ENCODE measurements at places on chromosomes 5 and 9. TPM values are rescaled to one million over a fixed set of nuclear protein-coding genes. Genes with fewer than 3 reads are reported as not detected.

GRCh38 chr5:5887833-5888232, 465.4 kb downstream of the ICE1 start:
- H3K4me3 ChIP-seq, result no peak overlapping the region
- H3K4me1 ChIP-seq, result no peaks in the 10 kb centered on the region
- H3K36me3 ChIP-seq, result no peaks in the 10 kb centered on the region
- H3K27ac ChIP-seq, result no peak overlapping the region

- peaks cover 34% of the 10 kb centered on the region for H3K4me1 ChIP-seq
- no peaks in the 10 kb centered on the region for H3K27me3 ChIP-seq
- peaks cover 37% of the 10 kb centered on the region for H3K36me3 ChIP-seq
- H3K27ac ChIP-seq, result peak overlapping the region; percentile 57
- no peak overlapping the region for H3K4me3 ChIP-seq
Measured at GRCh38 chr9:76655971-76656370, 108.3 kb upstream of the PCA3 start.

GRCh38 chr5:35246411-35246810, 16.1 kb upstream of the PRLR start:
- H3K4me3 ChIP-seq, result no peak overlapping the region
- H3K36me3 ChIP-seq, result no peaks in the 10 kb centered on the region
- DNase-seq, result no peak
- H3K27ac ChIP-seq, result no peak overlapping the region
- H3K4me1 ChIP-seq, result no peaks in the 10 kb centered on the region

DNA sequence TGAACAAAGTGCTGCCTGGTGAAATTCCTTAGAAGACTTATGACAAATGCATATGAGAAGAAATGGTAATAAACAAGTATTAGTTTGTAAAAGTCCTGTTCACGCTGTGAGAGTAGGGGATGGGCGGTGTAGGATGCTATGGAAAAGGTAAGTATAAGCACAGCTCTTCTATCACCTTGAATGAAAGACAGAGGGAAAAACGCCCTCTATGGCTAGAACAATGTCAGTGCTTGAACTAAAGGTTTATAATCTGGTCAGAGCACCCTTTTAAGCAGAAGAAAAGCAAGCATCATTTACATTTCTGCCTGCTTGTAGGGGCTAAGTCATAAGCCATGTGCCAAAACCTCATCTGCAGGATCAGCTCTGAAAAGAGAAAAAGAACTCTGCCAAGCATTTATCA, 115.2 kb downstream of the LHFPL2 start:
- no peaks in the 10 kb centered on the region for H3K36me3 ChIP-seq
- peaks cover 49% of the 10 kb centered on the region for H3K4me1 ChIP-seq
- H3K27ac ChIP-seq, result no peak overlapping the region
- DNase-seq, result peak; percentile 26
- H3K4me3 ChIP-seq, result no peak overlapping the region

DNA sequence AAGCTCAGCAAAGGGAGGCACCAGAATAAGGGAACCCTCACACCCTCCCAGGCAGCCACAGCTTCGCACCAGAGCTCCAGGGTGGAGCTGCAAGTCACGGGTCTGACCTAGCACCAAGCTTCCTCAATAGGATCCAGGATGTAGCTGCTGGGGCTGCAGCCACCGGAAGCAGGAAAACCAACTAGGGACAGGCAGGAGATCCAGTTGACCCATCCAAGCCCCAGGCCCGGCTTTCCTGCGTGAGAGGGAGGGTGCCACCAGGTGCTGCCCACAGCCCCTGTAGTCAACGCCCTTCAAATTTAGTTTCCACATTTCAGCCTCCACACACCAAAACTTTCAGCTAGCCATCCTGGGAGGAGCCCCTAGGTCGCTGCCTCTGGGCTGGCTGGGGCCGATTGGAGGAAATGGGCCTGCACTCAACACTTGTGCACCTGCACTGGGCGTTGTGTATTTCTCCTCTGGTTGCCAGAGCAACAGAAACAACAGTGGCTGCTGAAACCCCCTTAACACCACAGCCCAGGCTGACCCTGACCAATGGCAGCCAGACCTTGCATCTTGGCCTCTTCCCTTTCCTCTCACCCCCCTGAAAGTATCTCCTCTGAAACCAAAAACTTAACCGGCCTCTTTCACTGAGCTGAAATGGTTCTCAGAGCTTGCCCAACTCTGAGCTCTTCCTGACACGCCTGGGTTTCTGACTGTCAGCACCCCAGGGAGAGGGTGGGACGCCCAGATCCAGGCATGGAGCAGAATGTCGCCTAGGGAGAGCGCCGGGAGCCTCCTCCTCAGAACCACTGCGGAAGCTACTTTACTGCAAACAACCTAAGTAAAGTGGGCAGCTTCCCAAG, 226.5 kb upstream of the MAP3K1 start:
- no peaks in the 10 kb centered on the region for H3K36me3 ChIP-seq
- H3K4me3 ChIP-seq, result no peak overlapping the region
- H3K27me3 ChIP-seq, result no peaks in the 10 kb centered on the region

DNA sequence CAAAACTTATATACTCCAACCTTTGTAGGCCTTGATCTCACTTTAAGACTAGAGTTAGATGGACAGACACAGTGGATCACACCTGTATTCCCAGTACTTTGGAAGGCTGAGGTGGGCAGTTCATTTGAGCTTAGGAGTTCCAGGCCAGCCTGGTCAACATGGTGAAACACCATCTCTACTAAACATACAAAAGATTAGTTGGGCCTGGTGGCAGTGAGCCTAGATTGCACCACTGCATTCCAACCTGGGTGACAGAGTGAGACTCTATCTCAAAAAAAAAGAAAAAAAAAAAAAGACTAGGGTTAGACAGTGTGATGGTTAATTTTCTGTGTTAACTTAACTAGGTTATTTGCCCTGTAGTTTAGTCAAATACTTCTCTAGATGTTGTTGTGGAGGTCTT, 74.1 kb downstream of the CFAP95 start:
- no peak overlapping the region for H3K4me3 ChIP-seq
- no peaks in the 10 kb centered on the region for H3K4me1 ChIP-seq
- H3K27me3 ChIP-seq, result no peaks in the 10 kb centered on the region
- no peak for DNase-seq

DNA sequence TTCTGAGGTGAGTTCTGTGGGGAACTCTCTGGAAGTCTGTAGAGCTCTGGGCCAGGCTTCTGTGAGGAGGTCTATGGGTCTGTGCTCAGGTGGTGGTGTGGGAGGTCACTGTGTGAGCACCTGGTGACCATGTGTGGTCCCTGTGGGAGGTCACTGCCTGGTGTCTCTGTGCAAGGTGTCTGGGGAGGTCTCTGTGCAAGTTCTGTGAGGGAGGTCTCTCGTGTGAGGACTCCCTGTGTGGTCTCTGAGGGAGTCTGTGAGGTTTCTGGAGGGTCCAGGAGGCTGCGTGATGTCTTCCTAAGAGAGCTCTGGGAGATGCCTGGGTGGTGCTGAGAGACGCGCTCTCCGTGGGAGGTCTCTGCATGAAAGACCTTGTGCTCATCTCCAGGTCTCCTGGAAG, 6.0 kb upstream of the SPATA31E1 start:
- DNase-seq, result no peak
- no peak overlapping the region for H3K4me3 ChIP-seq
- H3K4me1 ChIP-seq, result peaks cover 46% of the 10 kb centered on the region
- H3K36me3 ChIP-seq, result no peaks in the 10 kb centered on the region
- H3K27me3 ChIP-seq, result no peaks in the 10 kb centered on the region

DNA sequence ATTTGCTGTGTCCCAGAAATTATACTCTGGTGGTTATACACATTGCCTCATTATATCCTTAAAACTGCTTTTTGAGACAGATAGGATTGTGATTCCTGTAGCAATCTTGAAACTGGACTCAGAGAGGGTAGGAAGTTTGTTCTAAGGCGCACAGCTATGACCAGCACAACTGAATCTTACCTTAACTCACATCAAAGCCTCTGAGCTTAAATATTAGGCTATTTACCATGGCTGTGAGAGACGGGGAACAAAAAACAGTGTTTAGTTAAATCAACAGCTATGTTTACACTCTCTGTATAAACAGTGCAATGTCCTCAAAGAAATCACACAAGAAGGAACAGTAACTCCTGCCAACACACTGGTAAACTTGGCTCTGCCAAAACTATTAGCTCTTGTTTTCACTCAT, 50.9 kb upstream of the TUT7 start:
- H3K4me3 ChIP-seq, result no peak overlapping the region
- DNase-seq, result no peak
- H3K27me3 ChIP-seq, result no peaks in the 10 kb centered on the region
- peak overlapping the region; percentile 72 for H3K27ac ChIP-seq

DNA sequence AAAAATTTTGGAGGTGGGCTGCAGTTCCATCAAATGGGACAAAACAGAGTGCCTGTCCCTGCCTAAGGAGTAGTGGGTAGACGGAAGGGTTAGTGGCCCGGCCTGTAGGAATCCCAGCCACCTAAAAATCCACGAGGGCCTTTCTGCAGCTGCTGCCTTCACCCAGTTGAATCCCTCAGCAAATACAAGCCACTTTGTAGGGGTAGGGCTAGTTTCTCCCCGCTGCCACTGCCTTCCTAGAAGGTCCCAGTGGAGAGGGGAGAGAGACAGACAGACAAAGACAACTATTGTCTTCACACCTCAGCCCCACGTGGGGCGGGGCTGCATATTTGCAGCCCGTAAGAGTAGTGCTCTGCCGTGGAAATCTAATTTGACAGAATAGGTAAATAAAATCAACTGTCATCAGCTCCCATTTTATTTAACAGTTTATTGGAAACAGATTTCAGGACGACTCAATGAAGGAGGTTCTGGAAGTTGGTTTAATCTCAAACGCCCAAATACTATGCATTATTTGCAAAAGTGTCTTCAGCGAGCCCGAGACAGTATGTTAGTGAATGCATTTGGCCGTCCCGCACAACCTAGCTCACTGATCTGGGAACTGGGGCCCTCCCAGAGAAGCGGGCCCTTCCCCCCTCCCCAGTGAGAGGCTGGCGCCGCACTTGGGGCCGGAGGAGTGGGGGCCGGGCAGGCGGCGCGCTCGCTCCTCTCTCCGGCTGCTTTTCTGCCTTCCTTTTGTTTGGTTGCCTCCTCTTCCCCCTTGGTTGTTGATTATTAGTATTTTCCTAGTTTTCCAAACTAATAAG, 67.6 kb upstream of the TBCA start:
- H3K27ac ChIP-seq, result no peak overlapping the region
- no peak for DNase-seq
- no peaks in the 10 kb centered on the region for H3K36me3 ChIP-seq
- peak overlapping the region; percentile 32 for H3K4me3 ChIP-seq
- H3K27me3 ChIP-seq, result no peaks in the 10 kb centered on the region

DNA sequence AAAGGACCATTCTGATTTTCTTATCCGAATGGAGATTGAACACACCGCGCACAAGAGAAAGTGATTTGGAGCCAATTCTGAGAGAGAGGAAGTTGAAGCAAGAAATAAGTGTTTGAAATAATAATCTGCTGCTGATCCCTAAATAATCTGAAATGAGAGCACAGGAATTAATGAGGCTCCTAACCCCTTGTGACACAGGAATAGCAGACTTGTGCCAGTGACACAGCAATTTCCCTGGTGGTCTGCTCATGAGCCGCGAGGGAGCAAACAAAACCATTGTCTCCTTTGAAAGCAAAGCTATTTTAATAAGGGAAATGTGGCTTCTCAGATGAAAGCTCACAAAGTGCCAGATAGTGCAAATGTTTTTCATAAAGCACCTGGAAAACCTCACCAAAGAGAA, 936.1 kb upstream of the WWC1 start:
- H3K4me3 ChIP-seq, result no peak overlapping the region
- no peaks in the 10 kb centered on the region for H3K27me3 ChIP-seq
- H3K36me3 ChIP-seq, result no peaks in the 10 kb centered on the region

DNA sequence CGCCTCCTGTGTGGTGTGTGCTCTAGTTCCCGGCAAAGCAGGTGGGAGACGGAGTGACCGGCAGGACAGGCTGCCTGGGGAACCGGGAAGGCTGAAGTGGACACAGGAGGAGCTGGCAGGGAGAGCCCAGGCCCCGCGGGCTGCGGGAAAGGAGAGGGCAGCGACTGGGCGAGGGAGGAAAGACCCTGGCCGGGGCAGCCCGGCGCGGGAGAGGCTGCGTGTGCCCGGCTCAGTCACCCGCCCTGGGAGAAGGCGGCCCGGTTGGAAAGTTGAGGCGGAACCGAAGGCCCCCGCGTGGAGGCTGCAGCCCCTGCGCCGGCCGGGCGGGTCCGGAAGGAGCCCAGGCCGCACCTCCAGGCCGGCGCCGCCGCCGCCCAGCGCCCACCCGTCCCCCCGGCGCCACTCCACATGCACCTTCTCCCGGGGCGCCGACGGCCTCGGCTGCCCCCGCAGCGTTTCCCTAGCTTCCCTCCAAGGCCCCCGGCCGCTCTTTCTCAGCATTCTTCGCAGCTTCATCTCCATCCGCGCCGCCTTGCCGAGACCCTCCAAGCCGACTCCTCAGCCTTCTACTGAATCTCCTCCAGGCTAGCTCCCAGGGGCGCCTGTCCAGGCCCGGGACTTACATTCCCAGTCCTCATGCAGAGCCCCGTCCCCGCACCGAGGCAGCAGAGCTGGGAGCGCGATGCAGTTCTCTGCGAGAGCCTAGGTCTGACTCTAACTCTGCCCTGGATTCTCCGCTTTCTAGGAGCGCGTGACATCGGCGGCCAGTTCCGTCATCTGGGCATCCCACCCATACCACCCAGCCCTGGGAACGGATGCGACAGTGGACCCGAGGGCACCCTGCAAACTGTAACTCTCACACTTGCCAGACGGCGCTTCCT, 152.0 kb downstream of the ERCC6L2 start:
- H3K27ac ChIP-seq, result no peak overlapping the region
- H3K27me3 ChIP-seq, result peaks cover 8% of the 10 kb centered on the region
- peak overlapping the region; percentile 24 for H3K4me3 ChIP-seq
- no peaks in the 10 kb centered on the region for H3K36me3 ChIP-seq

- no peaks in the 10 kb centered on the region for H3K4me1 ChIP-seq
- H3K4me3 ChIP-seq, result no peak overlapping the region
- no peaks in the 10 kb centered on the region for H3K27me3 ChIP-seq
- H3K36me3 ChIP-seq, result no peaks in the 10 kb centered on the region
Measured at GRCh38 chr5:14156650-14157492, 13.7 kb downstream of the TRIO start.

- H3K4me3 ChIP-seq, result no peak overlapping the region
- peaks cover 9% of the 10 kb centered on the region for H3K36me3 ChIP-seq
- H3K27ac ChIP-seq, result peak overlapping the region; percentile 33
- H3K4me1 ChIP-seq, result peaks cover 33% of the 10 kb centered on the region
- no peak for DNase-seq
Measured at GRCh38 chr9:122325124-122325523, 45.7 kb upstream of the PTGS1 start.

DNA sequence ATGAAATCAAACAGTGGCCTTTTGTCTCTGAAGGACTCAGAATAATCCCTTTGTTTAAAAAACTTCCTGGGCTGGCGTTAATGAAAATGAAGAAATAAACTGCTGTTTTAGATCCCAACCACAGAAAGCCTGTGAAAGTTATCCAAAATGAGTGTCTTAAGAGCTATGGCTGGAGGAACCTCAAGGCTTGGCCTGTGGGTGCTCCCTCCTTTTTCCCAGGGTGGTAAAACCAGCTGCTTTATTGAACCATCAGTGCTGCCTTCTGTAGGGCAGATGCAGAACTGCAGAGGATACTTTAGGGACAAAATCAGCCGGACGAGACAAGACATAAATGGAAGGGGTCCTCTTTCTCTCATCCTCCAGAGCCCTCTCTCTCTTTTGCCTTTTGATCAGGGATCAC, 100.9 kb downstream of the SMARCA2 start:
- H3K4me3 ChIP-seq, result no peak overlapping the region
- DNase-seq, result no peak
- no peaks in the 10 kb centered on the region for H3K27me3 ChIP-seq
- H3K36me3 ChIP-seq, result peaks cover 10% of the 10 kb centered on the region

Gene KCNN2
- total RNA-seq, result 8.2 TPM

Gene OR1Q1
- not detected for total RNA-seq

Gene CDC37L1
- total RNA-seq, result 40.6 TPM

Gene PCDHAC2
- total RNA-seq, result 3.0 TPM

Gene NIM1K
- 0.68 TPM for total RNA-seq

Gene ADRB2
- 2.5 TPM for total RNA-seq

Gene DIPK1B
- total RNA-seq, result 16.4 TPM

Gene GFI1B
- not detected for total RNA-seq
